ENCODE measurements at places on chromosomes 5 and 9. TPM values are rescaled to one million over a fixed set of nuclear protein-coding genes. Genes with fewer than 3 reads are reported as not detected.

DNLZ gene
- 40.6 TPM for total RNA-seq

GADD45G gene
- total RNA-seq: 47.6 TPM

DNA sequence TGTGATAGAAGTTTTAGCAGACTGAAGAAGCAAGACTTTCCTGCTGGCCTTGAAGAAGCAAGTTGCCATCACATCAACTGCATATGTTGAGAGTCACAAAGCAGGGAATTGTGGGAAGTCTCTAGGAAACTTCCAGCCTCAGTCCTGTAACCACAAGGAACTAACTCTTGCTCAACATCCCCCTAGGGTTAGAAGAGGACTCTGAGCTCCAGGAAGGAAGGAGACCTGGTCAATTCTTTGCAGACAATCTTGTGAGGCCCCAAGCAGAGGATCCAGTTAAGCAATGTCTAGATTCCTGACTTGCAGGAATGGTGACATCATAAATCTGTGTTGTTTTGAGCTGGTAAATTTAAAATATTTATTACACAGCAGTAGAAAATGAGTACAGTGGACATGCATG, 18.6 kb upstream of the ZNF366 start:
- DNase-seq: no peak

DNA sequence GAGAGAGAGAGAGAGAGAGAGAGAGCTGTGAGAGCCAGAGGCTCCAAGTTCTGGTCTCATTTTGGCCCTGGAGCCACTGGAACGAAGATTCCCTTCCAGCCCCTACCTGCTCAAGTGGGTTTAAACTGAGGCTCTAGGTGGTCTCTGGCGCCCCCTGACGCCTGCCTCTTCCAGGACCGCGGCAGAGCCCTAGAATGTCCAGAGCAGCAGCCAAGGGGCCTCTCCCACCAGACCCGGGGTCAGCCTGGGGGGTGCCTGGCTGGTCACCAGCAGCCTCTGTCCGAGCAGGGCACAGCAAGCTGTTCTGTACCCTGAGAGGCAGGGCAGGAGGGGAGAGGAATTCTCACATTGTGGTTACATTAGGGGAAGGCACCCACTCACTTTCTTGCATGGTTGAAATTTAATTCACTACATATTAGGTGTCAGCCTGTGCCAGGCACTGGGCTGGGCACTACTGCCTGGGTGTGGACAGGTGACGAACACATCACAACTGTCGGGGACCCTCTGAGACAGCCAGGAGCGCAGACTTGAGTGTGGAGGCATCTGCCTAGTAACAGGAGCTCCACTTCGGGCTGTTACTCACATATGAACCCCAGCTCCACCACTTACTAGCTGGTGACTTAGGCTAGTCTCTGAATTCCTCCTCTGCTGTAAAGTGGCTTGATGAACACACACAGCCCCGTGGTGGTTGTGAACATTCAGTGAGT, 44.5 kb downstream of the AMBP start:
- DNase-seq: no peak

DNA sequence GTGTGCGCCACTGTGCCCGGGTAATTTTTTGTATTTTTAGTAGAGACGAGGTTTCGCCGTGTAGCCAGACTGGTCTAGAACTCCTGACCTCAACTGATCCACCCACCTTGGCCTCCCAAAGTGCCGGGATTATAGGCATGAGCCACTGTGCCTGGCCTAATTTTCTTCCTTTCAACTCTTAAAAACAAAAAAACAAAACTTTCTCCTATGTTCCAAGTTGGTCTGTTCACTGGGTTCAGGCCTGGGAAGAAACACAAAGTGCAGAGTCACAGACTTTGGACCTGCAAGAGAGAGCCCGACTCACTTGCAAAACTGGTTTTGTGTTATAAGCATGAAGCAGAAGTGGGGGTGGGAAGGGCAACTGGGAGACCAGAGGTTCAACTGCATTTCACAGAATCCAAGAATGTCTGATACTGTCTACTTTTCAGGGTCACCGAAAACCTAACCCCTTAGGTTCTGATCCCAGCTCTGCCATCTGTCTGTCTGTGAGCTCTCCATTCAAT, 5.2 kb upstream of the HDHD3 start:
- no peak for DNase-seq

Measured in Right ventricle myocardium inferior (tissue), 1 donor.